ENCODE measurements at places on chromosomes 5 and 9.

DNA sequence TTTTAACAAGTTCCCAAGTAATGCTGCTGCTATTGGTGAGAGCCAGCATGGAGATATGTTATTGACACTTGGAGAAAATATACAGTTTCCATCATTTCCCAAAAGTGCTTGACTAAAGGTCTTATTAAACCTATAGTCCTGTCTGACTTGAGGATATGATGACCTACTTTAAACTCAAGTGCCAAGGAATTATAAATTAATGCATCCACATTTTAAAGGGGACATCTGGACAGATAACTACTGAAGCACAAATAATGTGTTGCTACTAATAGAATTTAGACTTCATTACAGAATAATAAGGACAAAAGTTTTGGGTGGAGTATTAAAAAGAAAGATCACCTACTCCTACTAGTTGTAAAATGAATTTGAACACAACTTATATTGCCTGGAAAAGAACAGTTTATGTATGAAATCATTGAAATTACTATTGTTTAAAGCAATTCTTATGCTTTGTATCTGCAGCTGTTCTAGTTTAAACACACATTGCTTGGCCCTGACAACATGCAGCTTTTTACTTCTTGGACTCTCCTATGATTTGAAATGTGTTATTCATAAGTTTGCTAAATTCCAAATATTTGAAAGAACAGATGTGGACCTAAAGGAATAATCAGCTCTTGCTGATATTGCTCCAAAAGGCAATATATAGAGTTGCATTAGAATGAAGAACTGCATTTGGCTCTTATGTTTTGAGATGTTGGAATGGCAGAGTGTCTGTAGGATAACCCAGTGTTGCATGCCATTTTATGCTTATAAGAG lies 73.4 kb downstream of the SGCD start:
- no peak for DNase-seq

GRCh38 chr5:83956386-83956785 lies 235.7 kb upstream of the HAPLN1 start:
- DNase-seq = no peak

DNA sequence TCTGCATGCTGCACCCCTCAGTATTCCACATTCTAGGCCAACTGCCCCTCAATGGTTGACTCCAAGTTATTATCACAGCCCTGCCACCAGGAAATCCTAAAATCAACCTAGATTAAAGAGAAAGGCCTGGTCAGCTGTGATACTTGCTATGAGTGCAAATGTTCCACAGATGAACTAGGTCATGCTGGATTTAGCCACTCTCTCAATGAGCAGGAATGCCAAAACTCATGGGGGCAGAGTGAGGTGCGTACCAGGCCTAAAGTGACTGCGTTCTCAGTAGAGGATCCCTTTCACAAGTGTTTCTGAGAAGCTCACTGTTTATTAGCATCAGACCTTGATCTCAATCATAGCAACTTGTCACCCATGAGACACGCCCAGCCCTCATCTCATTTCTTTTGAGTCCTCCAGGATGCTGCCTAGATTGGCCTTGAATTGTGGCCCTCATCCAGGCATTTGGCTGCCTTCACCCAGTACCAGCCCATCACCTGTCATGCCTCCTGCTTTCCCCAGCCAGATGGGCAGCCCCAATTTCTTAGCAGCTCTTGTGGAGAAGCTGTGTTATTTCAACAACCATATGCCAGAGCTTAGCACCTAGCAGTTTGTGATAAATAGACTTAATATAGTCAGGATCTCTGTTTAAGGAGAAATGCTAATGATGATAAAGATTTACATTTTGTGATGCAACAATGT lies 383.9 kb downstream of the CTNND2 start:
- DNase-seq = no peak

GRCh38 chr9:103530934-103531333 lies 535.8 kb downstream of the CYLC2 start:
- DNase-seq = no peak

- no peak for DNase-seq
These were observed 243.4 kb upstream of the KLF4 start for GRCh38 chr9:107732781-107733522.

- no peak for DNase-seq
These were observed 51.3 kb downstream of the ARL15 start for GRCh38 chr5:54259090-54259489.

DNA sequence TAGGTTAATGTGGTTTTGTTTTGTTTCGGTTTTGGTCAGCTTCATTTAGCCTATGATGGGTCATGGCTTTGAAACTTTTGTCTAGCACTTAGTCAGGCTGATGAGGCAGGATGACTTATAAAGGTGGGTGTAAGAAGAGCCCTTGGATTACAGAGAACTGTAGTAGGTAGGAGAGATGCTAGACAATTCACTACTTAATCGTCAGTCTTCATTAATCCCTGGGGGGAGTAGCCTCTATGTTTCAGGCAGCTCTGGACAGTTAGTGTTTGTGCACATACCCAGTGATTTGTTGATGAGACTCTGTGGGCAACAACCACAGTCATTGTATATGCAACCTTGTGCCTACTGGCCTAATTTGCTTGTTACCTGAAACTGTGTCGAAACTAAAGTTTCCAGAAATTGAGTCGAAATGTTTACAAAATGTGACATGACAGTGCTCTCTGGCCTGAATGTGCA lies 113.3 kb downstream of the MTREX start:
- DNase-seq = peak; percentile 16

All from activated CD4-positive, alpha-beta T cell treated with anti-CD3 and anti-CD28 coated beads for 48 hours (primary cell).